ENCODE measurements at places on chromosomes 4 and X.

DNA sequence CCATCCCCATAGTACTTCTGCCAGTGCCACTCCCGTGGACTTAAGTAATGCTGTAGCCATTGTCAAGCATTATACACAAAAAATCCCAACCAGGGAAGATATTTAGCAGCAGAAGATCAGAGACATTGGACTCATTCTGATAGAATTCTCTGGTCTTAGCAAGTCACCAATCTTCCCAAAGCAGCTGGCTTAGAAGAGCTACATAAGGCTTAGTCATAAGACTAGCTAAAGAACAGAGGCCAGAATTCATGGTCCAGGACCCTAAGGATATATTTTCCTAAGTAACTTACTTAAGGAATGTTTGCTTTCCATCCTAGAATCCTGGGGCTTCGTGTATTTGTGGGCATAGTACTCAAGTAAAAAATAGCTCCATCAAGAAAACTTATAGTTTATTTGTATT, 100.3 kb upstream of the SLIT2 start:
- no peak overlapping the region for H3K4me3 ChIP-seq
- no peak for DNase-seq
- no peaks in the 10 kb centered on the region for H3K4me1 ChIP-seq
- no peaks in the 10 kb centered on the region for H3K27me3 ChIP-seq
- no peaks in the 10 kb centered on the region for H3K36me3 ChIP-seq
- H3K27ac ChIP-seq = no peak overlapping the region

DNA sequence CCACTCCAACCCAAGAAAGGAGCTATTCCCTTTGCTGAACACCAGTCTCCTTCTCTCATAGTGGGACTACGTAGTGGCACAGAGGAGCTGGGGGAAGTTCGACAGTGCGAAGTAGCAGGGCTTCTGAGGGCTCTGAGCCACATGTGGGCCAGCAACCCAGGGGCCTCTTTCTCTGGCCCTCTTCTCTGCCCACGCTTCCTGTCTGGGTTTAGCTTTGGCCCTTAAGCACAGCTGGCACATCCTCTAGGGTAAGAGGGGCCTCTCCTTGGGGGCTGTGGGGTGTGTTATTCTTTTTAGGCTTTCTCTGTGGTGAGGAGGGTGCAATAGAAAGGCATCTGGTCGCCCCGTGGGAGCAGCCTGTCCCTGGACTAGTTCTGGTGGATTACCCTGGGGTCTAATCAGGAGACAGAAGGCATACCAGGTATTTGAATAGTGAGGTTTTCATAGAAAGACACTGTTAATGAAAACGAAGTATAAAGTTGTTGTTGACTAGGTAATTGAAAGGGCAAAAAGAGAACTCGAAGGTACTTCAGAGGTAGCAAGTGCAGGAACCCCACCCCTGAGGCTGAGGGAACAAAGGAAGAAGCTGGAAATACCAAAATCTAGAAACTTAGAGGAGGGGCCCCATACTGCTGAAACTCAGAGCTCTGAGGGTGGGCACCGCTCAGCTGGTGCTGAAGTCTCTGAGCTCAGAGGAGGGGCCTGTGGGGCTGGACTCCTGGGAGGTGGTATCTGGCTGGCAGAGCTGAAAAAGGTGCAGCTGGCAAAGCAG, 151.9 kb upstream of the RPS6KA3 start:
- H3K4me1 ChIP-seq = peaks cover 44% of the 10 kb centered on the region
- peak overlapping the region; percentile 8 for H3K4me3 ChIP-seq
- H3K27ac ChIP-seq = peak overlapping the region; percentile 82
- DNase-seq = peak; percentile 30
- no peaks in the 10 kb centered on the region for H3K36me3 ChIP-seq
- no peaks in the 10 kb centered on the region for H3K27me3 ChIP-seq

GRCh38 chrX:137424679-137425078, 141.2 kb upstream of the ZIC3 start:
- DNase-seq = no peak
- H3K27ac ChIP-seq = no peak overlapping the region
- H3K4me1 ChIP-seq = peaks cover 4% of the 10 kb centered on the region
- no peaks in the 10 kb centered on the region for H3K36me3 ChIP-seq

DNA sequence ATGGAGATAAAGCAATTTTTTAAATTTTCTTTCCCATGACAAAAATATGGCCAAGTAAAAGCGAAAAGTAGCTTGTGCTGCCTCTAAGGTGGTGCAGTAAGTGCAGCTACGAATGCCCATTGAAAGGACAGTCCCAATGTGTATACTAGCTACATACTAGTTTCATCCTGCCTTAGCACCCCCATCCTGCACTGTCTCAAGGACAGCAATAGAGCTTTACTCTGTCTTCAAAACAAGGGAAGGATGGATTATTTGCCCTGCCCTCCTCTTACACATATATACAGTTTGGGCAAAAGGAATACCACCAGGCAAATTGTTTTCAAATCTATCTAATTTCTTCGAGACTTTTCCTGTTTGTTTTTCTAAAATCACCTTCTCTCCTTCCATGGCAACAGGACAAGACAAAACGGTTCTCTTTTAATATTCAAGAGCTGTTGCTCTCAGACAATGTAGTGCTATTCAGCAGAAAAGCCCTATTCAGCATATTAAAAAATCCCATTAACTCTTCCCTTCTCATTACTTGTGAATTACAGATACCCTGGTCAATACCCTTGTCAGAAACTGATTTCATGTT, 75.1 kb upstream of the SLC7A11 start:
- H3K4me1 ChIP-seq = no peaks in the 10 kb centered on the region
- H3K27ac ChIP-seq = no peak overlapping the region
- DNase-seq = no peak
- H3K27me3 ChIP-seq = no peaks in the 10 kb centered on the region

DNA sequence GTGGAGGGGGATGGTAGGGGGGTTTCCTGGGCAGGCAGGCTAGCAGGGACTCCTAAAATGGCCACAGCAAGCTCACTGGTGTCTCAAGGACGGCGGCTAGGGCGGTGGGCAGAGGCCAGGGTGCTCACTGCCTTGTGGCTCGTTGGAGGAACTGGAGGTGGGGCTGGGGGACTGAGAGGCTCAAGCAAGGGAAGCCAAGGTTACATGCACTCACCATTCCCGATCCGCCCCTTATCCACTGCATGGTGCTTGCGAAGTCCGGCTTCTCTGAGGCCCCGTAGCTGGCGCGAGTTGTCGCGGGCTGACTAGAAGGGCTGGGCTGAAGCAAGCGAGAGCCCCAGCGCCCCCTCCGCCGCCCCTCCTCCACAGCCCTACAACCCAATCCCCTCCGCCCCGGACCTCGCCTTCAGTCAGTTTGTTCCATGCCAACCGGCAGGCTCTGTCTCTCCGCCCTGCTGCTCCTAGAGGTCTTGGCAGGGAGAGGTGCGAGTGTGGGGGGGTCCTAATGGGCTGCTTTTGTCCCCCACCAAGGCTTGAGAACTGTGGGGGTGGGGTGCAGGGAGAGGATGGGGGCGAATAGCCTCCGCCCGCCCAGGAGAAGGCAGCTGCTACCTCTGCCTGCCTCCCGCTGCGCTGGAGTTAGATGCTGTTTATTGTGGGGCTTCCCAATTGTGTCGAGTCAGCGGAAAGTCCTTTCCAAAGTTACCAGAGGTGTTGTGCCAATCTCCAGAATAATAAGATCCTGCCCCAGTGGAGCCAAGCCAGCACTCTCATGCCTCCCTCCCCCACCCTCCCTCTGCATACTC, at the start of gene ARHGEF9:
ARHGEF9 (minus strand) TSS at position 313 of the 806 bp plus-strand sequence; CDS start at position 244, 69 bp downstream.
- no peak for DNase-seq
- H3K4me1 ChIP-seq = peaks cover 2% of the 10 kb centered on the region
- H3K27me3 ChIP-seq = peaks cover 3% of the 10 kb centered on the region
- H3K27ac ChIP-seq = no peak within 1 kb of the TSS
- peak within 1 kb of the TSS; percentile 24 for H3K4me3 ChIP-seq
- no peaks in the 10 kb centered on the region for H3K36me3 ChIP-seq

DNA sequence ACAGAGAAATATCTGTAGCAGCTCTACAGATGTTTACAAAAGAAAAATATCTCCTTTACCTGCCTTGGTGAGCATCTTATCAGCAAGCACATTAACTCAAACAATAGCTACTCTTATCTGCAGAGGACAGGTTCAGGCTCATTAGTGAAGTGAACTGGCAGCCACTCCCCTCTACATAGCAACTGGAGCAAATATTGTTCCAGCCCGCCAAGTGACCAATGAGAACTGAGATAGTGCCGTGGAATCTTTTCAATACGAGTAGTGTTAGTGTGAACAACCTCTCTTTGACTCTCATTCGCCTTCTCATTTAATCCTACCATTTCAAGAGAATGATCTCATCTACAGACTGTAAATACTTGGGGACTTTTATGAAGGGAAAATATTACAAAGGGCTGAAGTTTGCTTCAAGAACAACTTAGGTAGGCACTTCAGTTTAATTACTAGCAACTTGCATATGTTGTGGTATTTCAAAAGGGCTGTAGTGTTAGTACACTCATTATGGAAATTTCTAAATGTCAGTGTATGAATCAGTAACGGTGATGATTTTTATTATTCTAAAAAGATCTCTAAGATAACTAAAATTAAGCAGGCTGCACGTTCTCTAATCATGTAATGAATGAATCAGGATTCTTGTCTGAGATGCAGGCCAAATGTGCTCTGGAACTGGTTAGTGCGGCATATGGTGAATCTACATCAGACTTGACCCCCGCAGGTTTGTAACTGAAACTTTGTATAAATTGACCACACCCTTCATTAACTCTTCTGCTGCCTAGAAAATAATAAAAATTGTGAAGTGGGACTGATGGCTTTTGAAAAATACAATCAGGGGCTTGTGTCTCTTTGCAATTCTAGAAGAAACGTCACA, 72.4 kb downstream of the PALLD start:
- H3K4me3 ChIP-seq = no peak overlapping the region
- H3K36me3 ChIP-seq = no peaks in the 10 kb centered on the region
- no peaks in the 10 kb centered on the region for H3K27me3 ChIP-seq
- peaks cover 22% of the 10 kb centered on the region for H3K4me1 ChIP-seq
- no peak for DNase-seq
- H3K27ac ChIP-seq = peak overlapping the region; percentile 46

All from activated naive CD8-positive, alpha-beta T cell treated with anti-CD3 and anti-CD28 coated beads, Interleukin-2, amount 50 U/mL, for 24 hours (primary cell).